GM12865 (cell line): ENCODE measurements at places on chromosomes 16 and 17.

- DNase-seq: no peak
Observed at GRCh38 chr16:49485663-49486062, 112.1 kb downstream of the C16orf78 start.

- no peak for DNase-seq
Observed at GRCh38 chr16:7313170-7313569, 19.5 kb upstream of the RBFOX1 start.

GRCh38 chr17:51045621-51046020 is 75.0 kb downstream of the SPAG9 start:
- no peak for DNase-seq

GRCh38 chr17:17537311-17538099 is 41.3 kb upstream of the RASD1 start:
- DNase-seq: no peak

- no peak for DNase-seq
Observed at GRCh38 chr17:79164913-79165695, 90.5 kb downstream of the ENGASE start.

DNA sequence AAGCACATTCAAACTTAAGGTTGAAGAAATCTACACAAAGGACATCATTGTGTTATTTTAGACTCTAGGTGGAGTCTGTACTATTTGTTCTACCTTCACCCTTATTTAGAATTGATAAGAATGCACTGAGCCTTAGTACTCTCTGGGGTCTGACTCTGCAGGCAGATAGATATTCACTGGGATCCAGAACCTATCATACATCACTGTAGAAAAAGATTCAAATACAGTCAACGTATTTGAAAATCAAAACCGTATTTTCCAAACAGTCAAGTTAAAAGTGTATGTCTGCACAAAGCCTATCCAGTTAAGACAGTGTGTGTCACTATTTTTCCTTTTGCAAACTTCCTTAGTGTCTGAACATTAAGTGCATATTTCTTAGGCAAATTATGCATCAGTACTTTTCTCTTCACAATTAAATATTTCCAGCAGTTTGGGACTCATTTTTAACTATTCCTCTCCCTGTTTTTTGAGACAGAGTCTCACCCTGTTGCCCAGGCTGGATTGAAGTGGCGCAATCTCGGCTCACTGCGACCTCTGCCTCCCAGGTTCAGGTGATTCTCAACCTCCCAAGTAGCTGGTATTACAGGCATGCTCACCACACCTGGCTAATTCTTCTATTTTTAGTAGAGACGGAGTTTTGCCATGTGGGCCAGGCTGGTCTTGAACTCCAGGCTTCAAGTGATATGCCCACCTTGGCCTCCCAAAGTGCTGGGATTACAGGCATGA is 22.3 kb downstream of the MOSMO start:
- no peak for DNase-seq

DNA sequence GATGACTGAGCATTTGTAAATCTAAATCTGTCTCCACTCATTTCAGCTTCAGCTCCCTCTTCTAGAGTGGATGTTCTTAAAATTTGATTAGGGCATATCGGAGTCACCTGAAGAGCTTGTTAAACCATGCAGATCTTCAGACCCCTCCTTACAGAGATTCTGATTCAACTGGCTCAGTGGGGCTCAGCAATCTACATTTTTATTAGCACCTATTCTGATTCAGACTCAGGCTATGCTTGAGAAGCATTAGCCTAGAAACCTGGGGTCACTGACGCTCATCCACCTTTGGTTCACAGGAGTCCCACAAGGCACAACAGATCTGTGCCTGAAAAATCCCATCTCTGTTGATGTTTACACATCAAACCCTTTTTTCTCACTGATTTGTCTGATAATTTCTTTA is 365.6 kb downstream of the GRIN2A start:
- DNase-seq: no peak

DNA sequence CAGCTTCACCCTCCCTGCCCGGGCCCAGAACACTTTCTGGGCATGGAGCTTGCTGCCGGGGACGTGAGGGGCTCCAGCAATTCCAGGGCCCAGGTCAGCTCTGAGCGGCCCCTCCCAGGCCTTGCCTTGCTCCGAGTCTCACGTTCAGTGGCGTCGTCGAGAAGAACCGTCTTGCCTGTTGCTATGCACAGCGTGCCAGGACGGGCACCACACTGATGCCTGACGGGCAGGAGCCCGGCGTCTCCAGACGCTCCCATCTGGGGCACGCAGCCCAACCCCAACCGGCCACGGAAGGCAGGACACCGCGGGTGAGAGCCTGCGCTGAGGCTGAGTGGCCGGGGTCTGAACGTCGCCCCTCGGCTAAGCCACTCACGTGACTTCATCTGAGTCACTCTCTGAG is 27.1 kb downstream of the TIMM22 start:
- no peak for DNase-seq

- DNase-seq: no peak
Observed at GRCh38 chr17:75442168-75443103, 14.0 kb upstream of the TMEM94 start.

DNA sequence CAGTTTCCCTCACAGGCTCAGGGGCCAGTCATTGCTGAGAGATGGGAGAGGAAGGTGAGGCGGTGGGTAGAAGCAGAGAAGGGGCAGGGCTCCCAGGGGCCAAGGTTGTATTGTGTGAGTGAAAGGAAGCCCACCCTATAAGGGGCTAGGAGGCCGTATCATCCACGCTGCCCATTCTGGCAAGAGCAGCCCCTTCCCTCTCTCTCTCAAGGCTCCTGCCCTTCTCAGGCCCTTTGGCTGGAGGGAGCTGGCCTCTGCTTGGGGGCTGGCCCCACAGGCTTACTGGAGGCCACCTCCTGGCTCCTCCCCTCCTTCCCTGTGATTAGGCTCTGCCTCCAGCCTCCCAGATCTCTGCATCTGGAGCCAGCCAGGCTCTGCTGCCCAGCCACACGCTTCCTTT is 7.6 kb downstream of the TBKBP1 start:
- no peak for DNase-seq

DNA sequence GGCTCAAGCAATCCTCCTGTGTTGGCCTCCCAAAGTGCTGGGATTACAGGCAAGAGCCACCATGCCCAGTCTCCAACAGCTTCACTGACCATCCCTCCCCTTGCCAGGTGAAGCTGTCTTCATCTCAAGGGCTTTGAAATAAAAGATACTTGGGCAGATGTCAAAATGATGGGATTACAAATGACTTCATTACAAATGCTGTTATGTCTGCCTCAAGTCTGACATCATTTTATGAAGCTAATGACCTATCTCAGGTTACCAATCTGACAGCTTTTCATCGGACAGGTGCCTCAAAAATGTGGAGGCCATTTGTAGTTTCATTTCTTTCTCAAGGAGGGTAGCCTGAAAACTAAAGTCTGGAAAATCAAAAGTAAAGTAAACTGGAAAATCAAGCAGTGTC is 323.7 kb upstream of the TBX2 start:
- no peak for DNase-seq

DNA sequence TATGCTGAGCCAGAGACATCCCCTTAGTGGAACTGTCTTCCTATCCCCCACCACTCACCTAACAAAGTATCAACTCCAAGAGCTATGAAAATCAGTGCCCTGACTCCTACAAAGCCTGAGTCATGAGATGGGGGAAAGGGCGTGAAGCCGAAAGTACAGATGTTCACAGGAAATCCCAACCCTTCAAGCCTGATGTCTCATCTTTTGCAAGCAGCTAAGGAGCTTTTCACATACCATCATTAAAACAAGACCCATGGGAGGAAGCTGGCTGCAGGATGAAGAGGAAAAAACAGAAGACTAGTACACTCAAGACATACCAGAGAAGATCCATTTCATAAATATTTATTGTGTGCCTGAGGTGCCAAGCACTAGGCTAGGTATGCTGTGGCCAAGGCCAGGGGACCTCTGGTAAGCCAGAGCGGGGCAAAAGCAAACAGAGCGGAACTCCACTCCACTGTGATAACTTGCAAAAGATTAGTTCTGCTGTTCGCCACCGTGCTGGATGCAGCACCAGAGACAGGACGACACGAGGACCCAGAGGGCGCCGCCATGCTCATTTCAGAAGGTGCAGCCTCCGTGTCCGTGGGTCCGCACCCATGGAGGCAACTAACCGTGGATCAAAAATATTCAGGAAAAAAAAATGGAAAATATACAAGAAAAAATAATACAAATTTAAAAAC is 4.5 kb upstream of the MNT start:
- DNase-seq: no peak

DNA sequence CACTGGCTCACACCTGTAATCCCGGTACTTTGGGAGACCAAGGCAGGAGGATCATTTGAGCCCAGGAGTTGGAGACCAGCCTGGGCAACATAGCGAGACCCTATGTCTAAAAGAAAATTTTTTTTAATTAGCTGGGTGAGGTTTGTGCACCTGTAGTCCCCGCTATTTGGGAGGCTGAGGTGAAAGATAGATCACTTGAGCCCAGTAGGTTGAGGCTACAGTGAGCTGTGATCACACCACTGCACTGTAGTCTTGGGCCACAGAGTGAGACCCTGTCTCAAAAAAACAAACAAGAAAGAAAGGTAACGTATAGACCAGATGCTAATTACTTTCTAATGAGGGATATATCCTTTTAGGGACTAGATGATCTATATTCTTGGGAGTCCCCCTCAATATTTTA is 8.1 kb downstream of the NOL11 start:
- DNase-seq: no peak

DNA sequence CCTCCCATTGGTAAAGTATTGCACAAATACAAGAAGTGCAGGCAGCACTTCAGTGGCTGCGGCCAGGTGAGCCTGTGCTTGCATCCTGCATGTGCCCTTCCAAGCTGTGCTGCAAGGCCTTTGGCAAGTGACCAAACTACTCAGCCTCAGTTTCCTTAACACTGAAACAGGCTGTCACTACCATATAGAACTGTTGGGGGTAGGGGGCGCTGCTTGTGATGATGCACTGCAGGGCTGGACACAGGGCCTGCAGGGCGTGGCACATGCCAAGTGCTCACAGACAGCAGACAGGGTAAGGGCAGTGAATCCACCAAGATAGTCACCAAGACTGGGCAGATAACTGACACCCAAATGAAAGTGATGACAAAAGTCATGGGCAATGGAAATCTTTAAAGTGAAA is 65.6 kb upstream of the SREBF1 start:
- no peak for DNase-seq

- DNase-seq: no peak
Observed at GRCh38 chr17:9241371-9241712, 220.0 kb downstream of the NTN1 start.

- DNase-seq: peak; percentile 84
Observed at GRCh38 chr17:68349157-68349556, 57.9 kb downstream of the ARSG start.

DNA sequence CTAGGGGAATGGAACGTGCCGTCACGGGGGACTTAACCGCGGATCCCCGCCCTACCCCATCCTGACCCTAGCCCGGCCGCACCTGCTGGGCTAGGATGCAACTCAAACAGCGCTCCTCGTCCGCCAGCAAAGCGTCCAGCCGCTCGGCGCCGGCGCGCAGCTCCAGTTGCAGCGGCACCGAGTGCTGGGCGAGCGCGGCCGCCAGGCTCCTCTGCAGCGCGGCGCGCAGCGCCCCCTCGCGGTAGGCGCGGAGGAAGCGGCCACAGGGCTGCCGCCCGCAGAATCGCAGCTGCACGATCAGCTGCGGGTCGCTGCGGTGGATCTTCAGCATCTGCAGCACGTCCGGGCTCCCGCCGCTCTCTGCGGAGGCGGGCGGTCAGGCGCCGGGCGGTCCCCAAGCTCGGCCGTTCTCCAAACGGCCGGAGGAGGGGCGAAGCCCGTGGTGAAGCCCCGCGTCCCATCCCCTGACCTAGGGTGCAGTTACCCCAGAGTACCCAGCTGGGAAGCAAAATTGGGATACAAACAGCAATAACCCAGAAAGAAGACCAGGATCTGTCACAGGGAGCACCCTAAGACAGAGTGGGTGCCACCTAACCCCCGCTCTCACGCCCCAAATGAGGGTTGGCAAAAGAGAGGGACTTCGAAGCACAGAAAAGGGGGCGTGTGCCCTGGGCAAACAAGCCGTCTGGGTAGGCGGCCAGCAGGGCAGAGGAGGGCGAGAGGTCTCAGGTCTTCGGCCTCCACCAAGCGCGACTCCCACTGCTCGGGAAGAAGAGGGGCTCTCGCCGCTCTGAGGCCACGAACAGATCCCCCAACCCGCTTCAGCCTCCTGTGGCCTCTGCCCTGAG is 4.2 kb downstream of the TRADD start:
- DNase-seq: peak; percentile 84

DNA sequence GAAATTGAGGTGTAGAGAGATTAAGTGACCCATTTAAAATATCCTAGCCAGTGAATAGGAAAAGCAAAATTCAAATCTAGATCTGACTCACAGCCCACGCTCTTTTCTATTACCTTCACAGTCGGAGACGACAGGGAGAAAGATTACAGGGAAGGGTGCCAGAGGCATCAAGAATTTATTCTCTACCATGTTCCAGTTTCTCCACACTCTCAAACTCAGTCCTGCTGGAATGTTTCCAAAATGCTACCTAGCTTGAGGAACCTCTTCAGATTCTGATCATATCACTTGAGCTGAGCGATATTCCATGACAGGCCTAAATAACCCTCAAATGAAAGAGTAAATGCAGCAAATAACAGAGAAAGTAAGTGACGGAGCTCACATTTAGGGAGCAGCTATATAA is 5.4 kb upstream of the PSMD7 start:
- no peak for DNase-seq

DNA sequence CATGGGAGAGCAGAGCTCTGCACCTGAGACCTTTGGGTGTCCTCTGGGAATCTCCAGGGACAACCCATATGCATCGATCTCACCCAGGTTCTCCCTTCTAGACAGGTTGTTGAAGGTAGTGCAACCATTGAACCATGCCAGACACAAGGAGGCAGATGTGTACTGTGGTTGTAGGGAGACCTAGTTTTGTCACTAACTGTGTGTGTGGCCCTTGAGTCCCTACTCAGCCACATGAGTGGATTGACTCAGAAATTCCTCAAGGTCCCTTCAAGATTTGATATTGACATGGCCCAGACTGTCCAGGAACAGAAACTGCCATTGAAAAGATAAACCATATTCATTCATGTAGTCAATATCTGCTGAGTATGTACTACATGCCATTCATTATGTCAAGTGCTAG is 396.4 kb upstream of the CCL2 start:
- DNase-seq: peak; percentile 5

DNA sequence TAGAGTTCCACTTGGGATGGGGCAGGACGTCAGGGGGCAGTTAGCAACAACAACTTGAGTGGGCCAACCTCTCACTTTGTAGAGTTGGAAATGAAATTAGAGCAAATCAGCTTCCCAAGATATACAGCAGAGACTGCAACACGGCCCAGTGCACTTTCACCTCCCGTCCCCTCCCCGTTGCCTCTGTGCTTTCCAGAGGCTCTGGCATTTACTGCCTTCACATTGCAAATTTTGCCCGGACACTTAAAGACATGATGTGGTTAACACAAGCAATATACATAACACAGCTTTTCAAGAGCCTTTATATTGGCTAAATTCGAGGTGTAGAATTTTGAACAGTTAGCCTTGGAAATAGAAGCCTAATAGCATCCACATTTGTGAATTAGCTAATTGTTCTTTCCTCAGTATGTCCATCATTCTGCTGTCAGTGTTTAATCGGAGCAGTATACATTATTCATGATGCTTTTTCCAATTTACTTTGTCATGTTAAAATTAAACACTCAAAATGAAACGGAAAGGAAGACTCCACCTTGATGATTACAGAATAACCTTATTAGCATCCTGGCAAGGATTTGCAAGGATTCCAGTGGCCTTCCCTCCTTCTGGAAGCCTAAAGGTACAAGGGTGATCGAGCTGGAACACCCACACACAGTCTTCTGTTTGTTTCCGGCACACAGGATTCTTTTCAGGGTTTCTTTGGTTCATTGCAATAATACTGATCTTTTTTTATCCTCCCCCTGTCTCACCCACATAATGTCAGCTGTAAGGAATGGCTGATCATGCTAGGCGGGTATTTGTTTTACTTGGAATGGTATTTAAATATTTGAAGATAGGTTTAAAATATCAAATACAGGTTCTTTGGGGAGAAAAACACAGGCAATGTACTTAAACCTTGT is 190.9 kb upstream of the CACNG5 start:
- DNase-seq: no peak
